NT2/D1 (cell line): ENCODE measurements at places on chromosomes 3 and 15.

GRCh38 chr3:155497930-155498647, 204.6 kb upstream of the STRIT1 start:
- no peak for DNase-seq

- DNase-seq, result no peak
These were observed 37.7 kb upstream of the SAMMSON start for GRCh38 chr3:69961706-69962439.

DNA sequence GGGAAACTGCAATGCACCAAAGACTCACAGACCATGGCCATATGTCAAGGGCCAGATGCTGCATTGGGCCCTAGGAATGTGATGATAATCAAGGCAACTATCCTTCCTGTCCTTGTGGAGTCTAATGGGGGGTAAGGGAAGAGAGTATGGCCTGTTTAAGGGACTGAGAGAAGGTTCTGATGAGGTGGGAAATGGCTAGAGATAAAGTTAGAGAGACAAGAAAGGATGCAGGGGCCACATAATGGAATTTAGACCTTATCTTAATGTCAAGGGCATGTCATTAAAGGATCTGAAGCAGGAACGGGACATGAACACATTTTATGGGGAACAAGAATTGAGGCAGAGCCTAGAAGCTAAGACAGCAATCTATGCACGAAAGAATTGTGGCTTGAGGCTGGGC, 30.0 kb upstream of the ABHD17C start:
- no peak for DNase-seq

DNA sequence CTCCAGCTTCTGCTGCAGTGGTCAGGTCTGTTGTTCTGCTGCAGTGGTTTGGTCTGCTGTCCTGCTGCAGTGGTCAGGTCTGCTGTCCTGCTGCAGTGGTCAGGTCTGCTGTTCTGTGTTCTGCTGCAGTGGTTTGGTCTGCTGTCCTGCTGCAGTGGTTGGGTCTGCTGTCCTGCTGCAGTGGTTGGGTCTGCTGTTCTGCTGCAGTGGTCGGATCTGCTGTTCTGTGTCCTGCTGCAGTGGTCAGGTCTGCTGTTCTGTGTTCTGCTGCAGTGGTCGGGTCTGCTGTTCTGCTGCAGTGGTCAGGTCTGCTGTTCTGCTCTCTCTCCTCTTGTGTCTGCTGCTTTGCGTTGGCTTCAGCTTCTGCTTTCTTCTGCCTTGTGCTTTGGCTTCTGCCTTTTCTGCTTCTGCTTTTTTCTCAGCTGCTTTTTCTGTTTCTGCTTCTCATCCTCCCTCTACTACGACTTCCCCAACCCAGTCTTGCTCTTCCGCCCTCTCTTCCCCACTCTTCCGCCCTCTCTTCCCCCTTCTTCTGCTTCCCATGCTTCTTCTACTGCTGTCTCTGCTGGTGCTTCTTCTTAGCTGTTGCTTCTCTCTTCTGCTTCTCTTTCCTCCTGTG, 50.7 kb downstream of the FAM43A start:
- DNase-seq, result no peak

GRCh38 chr3:183909030-183909600, 24.4 kb upstream of the PARL start:
- no peak for DNase-seq

DNA sequence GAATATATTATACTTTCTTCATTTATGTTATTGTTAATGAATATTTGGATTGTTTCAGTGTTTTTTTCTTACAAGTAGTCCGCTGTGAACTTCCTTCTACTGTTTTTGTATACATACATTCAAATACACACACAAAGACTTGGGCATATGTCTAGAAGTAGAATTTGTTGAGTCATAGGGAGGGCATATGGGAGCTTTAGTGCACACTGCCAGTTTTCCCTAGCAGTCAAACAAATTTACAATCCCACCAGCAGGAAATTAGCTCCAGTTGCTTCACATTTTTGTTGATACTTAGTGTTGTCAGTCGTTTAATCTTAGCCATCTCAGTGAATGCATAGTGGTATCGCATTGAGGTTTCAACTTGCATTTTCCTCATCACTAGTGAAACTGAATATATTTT, 492.3 kb downstream of the DIPK2A start:
- no peak for DNase-seq

DNA sequence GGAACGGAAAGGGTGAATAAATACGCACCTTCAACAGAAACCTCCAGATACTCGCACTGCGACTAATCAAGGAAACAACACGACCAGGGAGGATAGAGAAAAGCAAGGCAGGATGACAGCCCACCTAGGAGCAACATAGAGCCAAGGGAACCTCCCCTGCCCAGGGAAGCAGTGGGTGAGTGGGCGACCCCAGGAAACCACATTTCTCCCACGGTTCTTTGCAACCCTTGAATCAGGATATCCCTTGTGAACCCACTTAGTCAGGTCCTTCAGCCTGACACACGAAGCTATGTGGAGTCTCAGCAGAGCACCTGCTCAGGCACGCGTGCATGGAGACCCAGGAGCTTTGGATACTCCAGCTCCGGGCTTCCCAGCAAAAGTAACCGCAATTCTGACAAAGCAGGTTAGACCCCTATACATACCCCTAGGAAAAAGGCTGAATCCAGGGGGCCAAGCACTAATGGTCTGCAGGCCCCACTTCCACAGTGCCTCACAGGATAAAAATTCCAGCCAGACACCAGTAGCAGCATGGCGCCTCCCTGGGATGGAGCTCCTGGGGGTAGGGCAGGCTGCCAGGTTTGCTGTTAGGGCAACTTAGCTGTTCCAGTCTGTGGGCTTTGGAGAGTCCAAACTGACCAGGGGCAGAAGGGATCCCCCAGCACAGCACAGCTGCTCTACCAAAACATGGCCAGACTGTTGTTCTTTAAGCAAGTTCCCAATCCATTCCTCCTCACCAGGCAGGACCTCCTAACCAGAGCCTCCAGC, 38.4 kb upstream of the PXYLP1 start:
- DNase-seq, result no peak

- no peak for DNase-seq
These were observed 340 bp downstream of the TMEM44 start for GRCh38 chr3:194632809-194633348.

- no peak for DNase-seq
These were observed 17.3 kb downstream of the ATOSA start for GRCh38 chr15:52661909-52662308.

DNA sequence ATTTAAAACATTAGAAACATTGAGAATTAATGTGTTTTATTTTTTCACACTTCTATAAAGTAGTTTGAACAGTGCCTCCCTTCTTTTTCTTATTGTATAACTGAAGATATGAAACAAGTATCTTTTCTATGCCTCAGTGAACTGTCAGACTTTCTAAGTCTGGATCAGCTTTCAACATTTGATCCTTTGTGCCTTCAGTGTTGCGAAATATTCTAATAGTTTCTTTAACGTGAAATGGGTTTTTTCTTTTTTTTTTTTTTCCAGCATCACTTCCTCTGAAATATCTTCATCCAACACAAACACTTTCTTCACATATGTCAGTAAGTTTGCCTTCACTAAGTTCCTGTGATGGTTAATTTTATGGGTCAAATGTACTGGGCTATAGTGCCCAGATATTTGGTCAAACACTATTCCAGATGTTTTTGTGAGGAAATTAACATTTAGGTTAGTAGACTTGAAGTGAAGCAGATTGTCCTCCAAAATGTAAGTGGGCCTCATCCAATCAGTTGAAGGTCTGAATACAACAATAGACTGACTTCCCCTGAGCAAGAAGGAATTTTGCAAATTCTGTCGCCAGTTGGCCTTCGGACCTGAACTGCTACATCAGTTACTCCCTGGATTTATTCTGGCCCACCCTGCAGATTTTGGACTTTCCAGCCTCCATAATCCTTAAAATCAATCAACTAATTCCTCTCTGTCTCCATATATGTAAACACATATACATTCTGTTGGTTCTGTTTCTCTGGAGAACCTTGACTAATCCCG, 6.4 kb upstream of the CPOX start:
- no peak for DNase-seq

GRCh38 chr15:37034835-37035748, 65.3 kb downstream of the MEIS2 start:
- no peak for DNase-seq

GRCh38 chr15:53753813-53754212, 5.7 kb downstream of the WDR72 start:
- DNase-seq, result no peak

DNA sequence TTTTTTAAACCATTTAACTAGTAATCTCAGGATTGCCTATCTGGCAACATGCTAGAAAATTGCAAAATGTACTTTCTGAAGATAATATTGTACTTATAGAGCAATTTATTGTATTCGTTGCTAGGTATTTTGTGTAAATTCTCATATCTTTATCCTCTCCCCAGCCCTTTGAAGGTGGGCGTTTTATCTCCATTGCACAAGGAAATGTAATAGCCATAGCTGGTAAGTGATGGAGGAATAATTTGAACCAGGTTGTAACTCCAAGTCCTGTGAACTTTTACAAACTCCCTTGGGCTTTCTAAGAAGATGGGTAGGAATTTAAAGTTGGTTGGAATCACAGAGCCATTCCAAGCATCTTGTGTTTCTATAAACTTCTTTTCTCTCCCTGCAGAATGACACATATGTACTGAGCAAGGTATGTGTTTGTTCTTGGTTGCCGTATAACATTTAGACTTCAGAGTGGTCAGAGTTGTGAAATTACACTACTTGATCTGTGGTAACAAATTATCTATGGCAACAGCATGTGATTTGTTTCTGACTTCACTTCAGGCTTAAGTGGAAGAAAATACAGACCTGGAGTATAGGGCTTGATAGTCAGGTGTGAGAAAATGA, 170.9 kb downstream of the AKAP13 start:
- no peak for DNase-seq

GRCh38 chr3:189500798-189501495, 130.2 kb upstream of the TP63 start:
- no peak for DNase-seq

DNA sequence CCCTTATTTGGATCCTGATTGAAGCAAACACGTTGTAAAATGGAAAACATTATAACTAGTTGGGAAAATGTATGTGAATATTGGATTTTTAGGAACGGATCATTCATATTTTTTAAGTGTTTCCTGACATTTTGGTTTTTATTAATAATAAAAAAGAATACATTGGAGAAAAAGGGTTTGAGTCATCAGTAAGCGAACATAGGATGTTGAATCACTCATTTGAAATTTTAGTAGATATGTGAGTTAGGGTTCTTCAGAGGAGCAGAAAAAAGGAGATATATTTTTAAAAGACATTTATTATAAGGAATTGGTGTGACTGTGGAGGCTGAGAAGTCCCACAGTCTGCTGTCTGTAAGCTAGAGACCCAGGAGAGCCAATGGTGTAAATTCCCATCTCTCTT, 258.5 kb downstream of the PTPRG start:
- no peak for DNase-seq

GRCh38 chr3:107524841-107525643, 2.3 kb downstream of the BBX start:
- no peak for DNase-seq

GRCh38 chr3:74648107-74648506, 33.6 kb upstream of the CNTN3 start:
- DNase-seq, result no peak

DNA sequence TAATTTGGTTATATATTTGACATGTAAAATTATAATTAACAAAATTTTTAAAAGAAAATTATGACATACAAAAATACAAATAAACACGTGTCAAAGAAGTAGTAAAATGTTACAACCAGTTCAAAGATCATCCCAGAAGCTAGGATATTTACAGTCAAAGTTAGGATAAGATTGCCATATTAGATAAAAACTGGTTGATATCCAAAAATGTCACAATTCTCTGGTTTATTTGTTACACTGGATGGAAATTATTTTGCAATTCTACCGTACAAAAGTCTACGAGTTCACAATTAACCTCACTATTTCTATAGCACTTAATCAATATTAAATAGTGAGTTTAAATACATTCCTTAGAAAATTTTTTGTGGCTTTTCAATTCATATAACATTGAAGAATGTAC, 673.8 kb downstream of the GBE1 start:
- DNase-seq, result no peak

DNA sequence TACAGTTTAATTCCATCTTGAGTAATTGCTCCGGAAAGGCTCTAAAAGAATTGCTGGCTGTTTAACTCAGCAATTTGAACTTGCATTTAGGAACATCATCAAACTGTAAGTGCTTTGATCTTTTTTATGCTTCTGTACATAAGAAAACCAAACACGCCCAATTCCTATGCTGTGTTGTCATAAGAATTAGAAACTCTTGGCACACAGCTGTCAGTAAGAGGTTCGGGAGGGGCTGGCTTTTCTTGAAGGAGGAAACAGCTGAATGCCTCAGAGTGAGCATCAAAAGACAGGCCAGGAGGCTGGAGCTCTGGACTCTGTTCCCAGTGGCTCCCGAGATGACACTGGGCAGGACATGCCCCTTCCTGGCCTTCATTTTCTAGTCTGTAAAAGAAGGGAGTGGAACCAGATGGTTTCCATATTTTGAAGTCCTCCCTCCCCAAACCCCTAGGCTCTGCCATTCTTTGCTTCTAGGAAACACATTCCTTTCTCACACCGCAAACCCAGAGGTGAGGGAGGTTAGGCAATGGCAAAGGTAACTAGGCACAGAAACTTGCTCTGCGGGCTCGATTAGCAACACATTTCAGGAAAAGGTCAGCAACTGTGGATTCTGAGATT, 73.7 kb upstream of the DLG1 start:
- no peak for DNase-seq

DNA sequence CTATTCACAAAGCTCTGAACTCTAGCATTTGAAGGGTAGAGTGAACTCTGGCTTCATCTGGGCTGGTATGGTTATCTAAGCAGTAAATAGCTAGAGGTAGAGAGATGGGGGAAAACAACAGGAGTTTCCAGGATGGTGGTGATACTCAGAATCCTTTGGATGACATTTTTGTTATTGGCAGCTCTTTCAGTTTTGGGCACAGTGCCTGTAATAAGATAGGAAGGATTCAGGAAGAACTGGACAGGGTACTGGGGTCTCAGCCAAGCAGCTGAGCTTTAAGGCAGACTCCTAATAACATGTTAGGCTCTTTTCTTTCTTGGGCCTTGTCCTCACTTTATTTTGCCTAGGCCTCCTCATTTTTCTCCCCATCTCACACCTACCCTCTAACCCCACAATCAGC, 338.5 kb downstream of the CADM2 start:
- DNase-seq, result no peak

DNA sequence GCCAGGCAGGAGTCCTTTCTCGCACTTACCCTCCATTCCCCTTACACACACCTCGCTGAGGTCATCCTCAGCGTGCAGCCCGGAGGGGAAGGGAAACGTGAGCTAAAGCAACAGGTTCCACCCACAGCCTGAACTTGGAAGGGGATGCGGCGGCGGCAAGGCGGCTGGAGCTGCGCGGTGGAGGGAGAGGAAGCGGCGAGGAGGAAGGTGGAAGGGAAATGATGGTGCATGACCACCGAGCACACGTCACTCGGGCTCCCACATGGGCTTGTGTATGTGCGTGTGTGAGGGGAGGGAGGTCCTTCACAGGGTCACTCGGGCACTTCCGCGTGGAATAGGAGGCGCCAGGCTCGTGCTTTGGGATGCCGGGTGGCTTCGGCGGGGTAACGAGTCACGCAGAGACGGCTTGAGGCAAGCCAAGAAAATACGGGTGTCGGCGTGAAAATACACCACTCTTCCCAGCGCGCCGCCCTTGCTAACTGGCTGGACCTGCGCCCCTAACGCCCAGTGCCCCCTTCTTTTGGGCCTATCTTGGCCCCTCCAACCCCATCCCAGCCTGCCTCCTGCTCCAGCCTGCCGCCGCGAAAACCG, 225.5 kb upstream of the IL12A start:
- DNase-seq, result peak; percentile 51
